ENCODE measurements at places on chromosomes 3 and 15. TPM values are rescaled to one million over a fixed set of nuclear protein-coding genes. Genes with fewer than 3 reads are reported as not detected.

GRCh38 chr3:87200060-87200647, 27.0 kb upstream of the CHMP2B start:
- no peak overlapping the region for H3K27ac ChIP-seq
- H3K36me3 ChIP-seq = no peaks in the 10 kb centered on the region
- H3K27me3 ChIP-seq = no peaks in the 10 kb centered on the region
- H3K4me3 ChIP-seq = no peak overlapping the region

DNA sequence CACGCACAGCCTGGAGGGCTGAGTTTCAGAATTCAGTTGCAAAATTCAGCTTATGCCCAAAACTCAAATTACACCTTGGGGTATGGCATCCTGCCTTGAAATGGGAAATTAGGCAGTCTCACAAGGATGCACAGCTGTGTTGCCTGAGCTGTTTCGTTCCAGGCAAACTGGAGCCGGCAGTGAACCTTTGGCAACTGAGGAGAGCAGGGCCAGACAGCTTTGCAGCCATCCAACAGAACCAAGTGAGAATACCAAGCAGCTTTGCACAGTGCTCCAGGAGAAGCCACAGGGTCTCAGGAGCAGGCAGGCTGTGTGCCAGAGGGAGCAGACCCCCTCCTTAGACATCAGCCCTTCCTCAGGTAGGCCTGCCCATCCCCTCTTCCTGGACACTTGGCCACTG, 32.5 kb upstream of the BFSP2 start:
- H3K36me3 ChIP-seq = no peaks in the 10 kb centered on the region
- no peak overlapping the region for H3K27ac ChIP-seq
- DNase-seq = no peak

DNA sequence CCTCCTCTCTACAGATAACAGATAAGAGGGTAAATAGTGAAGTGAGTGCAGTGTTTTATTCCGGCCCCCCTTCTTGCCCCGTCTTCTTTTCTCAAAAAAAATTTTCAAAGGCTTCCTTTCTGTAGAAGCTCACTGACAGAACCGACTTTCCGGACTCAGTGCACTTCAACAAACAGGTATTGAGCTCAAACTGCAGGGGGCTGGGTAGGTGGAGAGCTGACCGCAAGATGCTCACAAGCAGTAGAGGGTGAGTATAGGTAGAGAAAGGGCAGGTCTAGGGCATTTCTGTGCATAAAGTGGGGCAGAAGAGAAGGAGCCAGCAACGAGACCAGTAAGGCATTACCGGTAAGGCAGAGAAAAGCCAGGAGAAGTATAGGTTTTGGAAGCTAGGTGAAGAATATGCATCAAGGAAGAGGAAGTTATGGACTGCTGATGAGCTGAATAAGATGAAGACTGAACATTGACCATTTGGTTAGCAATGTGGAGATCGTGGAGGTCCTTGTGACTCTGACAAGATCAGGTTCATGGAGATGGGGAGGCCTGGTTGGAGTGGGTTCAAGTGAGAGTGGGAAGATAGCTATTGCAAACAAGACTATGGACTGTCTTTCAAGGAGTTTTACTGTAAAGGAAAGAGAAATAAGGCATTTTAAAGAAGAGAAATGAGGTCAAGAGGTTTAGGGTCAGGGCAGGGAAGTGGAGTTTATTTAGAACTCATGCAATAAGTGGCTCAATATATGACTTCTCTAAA, 97.4 kb downstream of the ST6GAL1 start:
- no peak for DNase-seq
- no peaks in the 10 kb centered on the region for H3K27me3 ChIP-seq
- no peak overlapping the region for H3K27ac ChIP-seq

DNA sequence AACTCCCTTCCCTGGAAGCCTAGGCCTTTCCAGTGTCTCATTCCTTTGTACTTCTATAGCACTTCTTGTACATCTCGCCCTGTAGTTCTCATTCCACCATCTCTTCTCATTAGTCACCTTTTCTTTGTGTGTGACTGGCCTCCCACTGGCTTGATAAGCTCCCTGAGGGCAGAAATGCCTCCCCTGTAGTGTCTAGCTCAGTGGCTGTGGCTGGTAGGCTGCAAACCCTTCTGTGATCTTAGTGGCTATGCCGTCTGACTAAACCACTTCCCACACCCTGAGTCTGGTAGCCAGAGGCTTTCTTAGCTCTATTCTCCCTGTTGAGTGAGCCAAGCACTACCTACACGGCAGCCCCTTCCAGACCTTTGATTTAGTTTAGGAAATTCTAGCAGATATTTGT, 24.4 kb upstream of the TNFAIP8L3 start:
- no peaks in the 10 kb centered on the region for H3K27me3 ChIP-seq
- DNase-seq = no peak
- no peak overlapping the region for H3K4me3 ChIP-seq
- H3K27ac ChIP-seq = no peak overlapping the region
- no peaks in the 10 kb centered on the region for H3K36me3 ChIP-seq

DNA sequence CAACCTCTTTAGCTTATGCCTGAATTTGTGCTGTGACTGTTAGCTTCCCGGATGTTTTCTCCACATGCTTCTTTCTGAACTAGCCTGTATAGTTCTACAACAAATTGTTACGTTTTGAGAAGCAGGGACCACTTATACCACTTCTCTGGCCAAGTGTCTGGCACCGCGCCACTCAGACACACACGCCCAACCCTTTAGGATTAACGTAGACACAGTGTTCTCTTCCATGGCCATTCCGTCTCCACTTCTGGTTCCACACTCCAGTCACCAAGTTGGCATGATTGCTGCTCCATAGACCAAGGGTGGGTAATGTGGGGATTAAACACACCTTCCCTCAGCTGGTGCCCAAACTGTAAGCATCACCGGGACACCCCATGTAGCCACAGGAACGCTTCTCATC, 755 bp upstream of the TMEM108 start:
- peak; percentile 86 for DNase-seq
- peak overlapping the region; percentile 56 for H3K27ac ChIP-seq
- no peaks in the 10 kb centered on the region for H3K4me1 ChIP-seq
- H3K27me3 ChIP-seq = peaks cover 3% of the 10 kb centered on the region
- no peaks in the 10 kb centered on the region for H3K36me3 ChIP-seq

- peak overlapping the region; percentile 97 for H3K4me3 ChIP-seq
- peak overlapping the region; percentile 93 for H3K27ac ChIP-seq
- H3K4me1 ChIP-seq = peaks cover 23% of the 10 kb centered on the region
These were observed 566 bp downstream of the HMCES start for GRCh38 chr3:129278966-129279906.

DNA sequence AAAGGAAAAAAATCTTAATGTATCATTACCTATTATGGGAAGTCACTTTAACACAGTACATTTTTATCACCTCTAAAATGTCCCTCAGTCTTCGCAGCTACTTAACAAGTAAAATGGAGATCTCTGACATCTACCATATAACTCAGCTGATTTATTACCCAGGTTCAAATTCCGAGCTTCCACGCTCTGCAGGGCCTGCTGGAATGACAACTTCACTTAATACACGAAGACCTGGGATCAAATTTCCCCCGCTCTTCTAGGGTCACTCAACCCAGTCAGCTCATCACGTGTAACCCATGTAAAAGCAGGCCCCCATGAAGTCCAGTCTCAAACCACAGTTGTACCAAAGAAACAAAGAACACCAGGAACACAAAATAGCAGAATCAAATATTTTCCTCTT, 44.2 kb upstream of the ACP3 start:
- no peaks in the 10 kb centered on the region for H3K36me3 ChIP-seq
- H3K4me3 ChIP-seq = no peak overlapping the region
- no peaks in the 10 kb centered on the region for H3K4me1 ChIP-seq
- H3K27me3 ChIP-seq = no peaks in the 10 kb centered on the region
- DNase-seq = no peak

DNA sequence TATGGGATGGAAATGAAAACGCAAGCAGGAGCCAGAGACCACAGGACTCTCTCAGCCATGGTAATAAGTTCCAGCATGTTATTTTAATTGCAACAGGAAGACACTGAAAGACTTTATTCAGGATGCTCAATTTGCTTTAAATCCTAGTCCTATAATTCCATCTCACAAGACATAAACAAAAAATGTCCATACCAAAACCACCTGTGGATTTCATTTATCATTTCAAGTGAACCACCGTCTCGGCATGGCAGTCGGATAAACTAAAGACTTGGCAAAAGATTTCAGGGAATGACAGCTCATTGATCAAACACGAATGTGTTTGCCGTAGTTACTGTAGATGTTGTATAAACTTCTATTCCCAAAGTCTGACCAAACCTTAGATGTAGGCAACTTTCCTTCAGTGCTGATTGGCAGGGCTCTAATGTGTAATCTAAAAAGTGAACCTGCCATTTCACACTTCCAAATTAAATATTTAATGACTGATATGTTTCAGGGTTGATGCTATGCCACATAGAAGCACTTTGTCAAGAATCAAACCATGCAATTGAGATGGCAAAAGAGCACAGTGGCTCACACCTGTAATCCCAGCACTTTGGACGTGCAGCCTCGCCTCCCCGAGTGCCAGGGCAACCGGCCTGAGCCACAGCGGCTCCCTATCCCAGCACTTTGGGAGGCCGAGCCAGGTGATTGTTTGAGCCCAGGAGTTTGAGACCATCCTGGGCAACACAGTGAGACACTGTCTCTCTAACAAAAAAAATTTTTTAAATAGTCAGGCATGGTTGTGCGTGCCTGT, 331.7 kb downstream of the MAGI1 start:
- DNase-seq = no peak
- H3K4me3 ChIP-seq = no peak overlapping the region
- H3K36me3 ChIP-seq = no peaks in the 10 kb centered on the region
- H3K27ac ChIP-seq = no peak overlapping the region
- no peaks in the 10 kb centered on the region for H3K4me1 ChIP-seq

- no peaks in the 10 kb centered on the region for H3K36me3 ChIP-seq
- no peak overlapping the region for H3K27ac ChIP-seq
- H3K4me1 ChIP-seq = peaks cover 8% of the 10 kb centered on the region
- H3K4me3 ChIP-seq = no peak overlapping the region
These were observed 269.0 kb upstream of the ADAMTS9 start for GRCh38 chr3:64956711-64957325.

DNA sequence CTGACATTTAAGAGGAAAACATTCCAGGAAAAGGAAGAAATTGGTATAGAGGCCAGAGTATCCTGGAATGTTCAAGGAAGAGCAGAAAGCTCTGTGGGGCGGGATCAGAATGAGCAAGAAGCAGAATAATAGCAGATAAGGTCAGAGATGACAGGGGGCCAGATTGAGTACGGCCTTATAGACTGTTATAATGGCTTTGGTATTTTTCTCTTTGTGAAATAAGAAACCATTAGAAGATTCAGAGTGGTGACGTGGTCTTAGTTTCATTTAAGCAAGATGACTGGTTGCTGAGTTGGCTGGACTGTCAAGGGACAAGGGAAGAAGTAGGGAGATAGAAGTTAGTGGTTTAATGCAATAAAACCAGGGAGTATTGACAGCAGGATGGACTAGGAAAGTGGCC, 218.3 kb upstream of the SOX2 start:
- H3K4me1 ChIP-seq = no peaks in the 10 kb centered on the region
- H3K27ac ChIP-seq = no peak overlapping the region
- no peaks in the 10 kb centered on the region for H3K36me3 ChIP-seq
- H3K4me3 ChIP-seq = no peak overlapping the region
- no peaks in the 10 kb centered on the region for H3K27me3 ChIP-seq
- DNase-seq = no peak

- H3K27ac ChIP-seq = no peak overlapping the region
- no peaks in the 10 kb centered on the region for H3K4me1 ChIP-seq
- no peaks in the 10 kb centered on the region for H3K27me3 ChIP-seq
- H3K4me3 ChIP-seq = no peak overlapping the region
- no peak for DNase-seq
These were observed 554.8 kb downstream of the MFSD1 start for GRCh38 chr3:159356606-159357005.

DNA sequence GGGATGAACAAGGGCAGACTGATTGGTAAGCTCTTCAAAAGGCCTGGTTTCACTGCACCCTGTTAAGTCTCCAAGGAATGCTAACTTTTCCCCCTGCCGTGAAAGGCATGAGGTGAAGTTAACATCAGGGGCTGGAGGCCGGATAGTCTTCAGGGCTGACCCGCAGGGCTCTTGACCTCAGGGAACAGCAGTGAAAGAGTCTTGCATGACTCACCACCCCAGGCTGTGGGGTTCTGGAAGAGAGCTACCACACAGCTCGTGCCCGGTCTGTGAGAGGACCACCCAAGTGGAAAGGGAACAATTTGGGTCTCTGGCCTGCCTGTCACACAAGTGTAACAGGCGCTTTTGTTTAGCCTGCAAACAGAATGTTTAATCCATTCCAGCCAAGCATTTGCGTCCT, 504.9 kb downstream of the EDEM1 start:
- no peaks in the 10 kb centered on the region for H3K4me1 ChIP-seq
- H3K4me3 ChIP-seq = no peak overlapping the region
- no peaks in the 10 kb centered on the region for H3K36me3 ChIP-seq
- H3K27me3 ChIP-seq = no peaks in the 10 kb centered on the region
- DNase-seq = no peak

DNA sequence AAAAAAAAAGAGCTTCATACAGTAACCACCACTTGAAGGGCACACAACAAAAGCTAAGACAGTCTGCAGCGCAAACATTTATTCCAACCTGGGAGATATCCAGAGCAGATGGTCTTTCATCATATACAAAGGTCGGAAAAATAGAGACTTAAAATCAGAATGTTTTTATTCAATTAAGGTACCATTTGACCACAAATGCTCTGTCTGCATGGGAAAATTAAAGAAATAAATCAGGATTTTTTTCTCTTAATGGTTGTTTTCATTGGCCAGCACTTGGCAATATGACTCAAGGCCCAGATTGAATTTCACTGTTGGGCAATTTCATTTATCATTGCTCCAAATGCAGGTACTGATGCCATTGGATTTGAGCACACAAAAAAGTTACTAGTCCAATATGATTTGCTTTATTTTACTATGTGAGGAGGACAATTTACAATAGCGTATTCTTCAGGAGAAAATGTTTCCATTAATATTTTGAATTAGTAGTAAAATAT, 145.9 kb upstream of the AGTR1 start:
- no peak overlapping the region for H3K4me3 ChIP-seq
- no peaks in the 10 kb centered on the region for H3K4me1 ChIP-seq
- H3K36me3 ChIP-seq = no peaks in the 10 kb centered on the region
- no peak for DNase-seq
- H3K27me3 ChIP-seq = no peaks in the 10 kb centered on the region
- no peak overlapping the region for H3K27ac ChIP-seq

- no peak overlapping the region for H3K27ac ChIP-seq
- H3K4me1 ChIP-seq = no peaks in the 10 kb centered on the region
- H3K4me3 ChIP-seq = no peak overlapping the region
- H3K36me3 ChIP-seq = no peaks in the 10 kb centered on the region
These were observed 39.0 kb downstream of the MNS1 start for GRCh38 chr15:56425976-56426375.

- no peak overlapping the region for H3K27ac ChIP-seq
- H3K27me3 ChIP-seq = peaks cover 15% of the 10 kb centered on the region
- H3K4me3 ChIP-seq = no peak overlapping the region
- no peaks in the 10 kb centered on the region for H3K4me1 ChIP-seq
- no peaks in the 10 kb centered on the region for H3K36me3 ChIP-seq
- DNase-seq = no peak
These were observed 33.6 kb downstream of the WNT7A start for GRCh38 chr3:13846238-13846637.

- H3K27me3 ChIP-seq = no peaks in the 10 kb centered on the region
- no peaks in the 10 kb centered on the region for H3K36me3 ChIP-seq
- no peak for DNase-seq
- H3K27ac ChIP-seq = no peak overlapping the region
These were observed 60.3 kb downstream of the CMSS1 start for GRCh38 chr3:99878005-99878404.

CSTA gene
- total RNA-seq = 22.3 TPM

SOX14 gene
- not detected for total RNA-seq

TTLL3 gene
- 37.3 TPM for total RNA-seq

DNAH12 gene
- total RNA-seq = 0.52 TPM

PRSS50 gene
- total RNA-seq = 0.20 TPM
